ENCODE measurements at places on chromosomes 4 and X. TPM values are rescaled to one million over a fixed set of nuclear protein-coding genes. Genes with fewer than 3 reads are reported as not detected.

The NKX3-2 gene
- 4.0 TPM for total RNA-seq

The FOXR2 gene
- not detected for total RNA-seq

The SSX1 gene
- total RNA-seq: not detected

The GAGE13 gene
- total RNA-seq: not detected

The CHRDL1 gene
- 14.3 TPM for total RNA-seq

The CT45A1 gene
- total RNA-seq: not detected

The ARL9 gene
- 1.3 TPM for total RNA-seq

The KIAA0232 gene
- total RNA-seq: 41.7 TPM

The PAK3 gene
- total RNA-seq: 11.9 TPM

The SHROOM4 gene
- total RNA-seq: 7.2 TPM

The ZNF630 gene
- 2.1 TPM for total RNA-seq

The ENPEP gene
- 4.5 TPM for total RNA-seq

The FREM3 gene
- total RNA-seq: not detected

DNA sequence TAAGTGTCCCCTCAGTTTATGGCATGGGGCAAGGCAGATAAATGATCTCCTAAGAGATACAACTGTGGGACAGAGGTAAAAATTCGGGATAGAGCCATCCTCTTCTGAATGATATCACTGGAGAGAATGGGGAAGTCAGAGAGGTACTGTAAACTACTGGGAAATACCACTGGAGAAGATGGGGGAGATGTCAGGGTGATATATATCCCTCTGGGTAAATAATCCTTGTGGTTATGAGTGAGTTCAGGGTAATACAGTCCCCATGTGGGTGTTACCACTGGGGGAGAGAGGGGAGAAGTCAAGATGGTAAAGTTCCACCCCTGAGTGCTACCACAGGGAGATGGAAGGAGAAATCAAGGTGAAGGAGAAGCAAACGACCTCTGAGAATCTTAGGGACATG is 63.9 kb upstream of the ZNF81 start:
- peaks cover 12% of the 10 kb centered on the region for H3K27me3 ChIP-seq
- H3K36me3 ChIP-seq: peaks cover 6% of the 10 kb centered on the region
- no peak overlapping the region for H3K27ac ChIP-seq
- no peaks in the 10 kb centered on the region for H3K4me1 ChIP-seq

DNA sequence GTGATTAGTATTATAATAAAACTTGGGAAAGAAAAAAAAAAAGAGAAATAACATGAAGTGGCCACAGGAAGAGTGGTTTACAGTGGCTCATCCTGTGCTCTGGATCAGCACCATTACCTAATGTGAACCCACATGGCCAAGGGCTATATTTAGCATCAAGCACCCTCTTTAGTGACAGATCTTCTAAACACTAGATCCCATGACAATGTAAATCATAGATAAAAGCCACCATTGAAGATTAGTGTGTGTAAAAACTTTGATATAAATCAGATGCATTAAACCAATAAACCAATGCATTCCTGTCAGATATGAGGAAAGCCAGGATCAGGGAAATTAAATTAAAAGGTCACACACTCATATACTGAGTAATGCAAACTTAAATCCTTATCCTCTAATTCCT is 400.6 kb upstream of the MAGEB18 start:
- no peak overlapping the region for H3K27ac ChIP-seq
- no peak overlapping the region for H3K4me3 ChIP-seq
- no peak for DNase-seq
- no peaks in the 10 kb centered on the region for H3K36me3 ChIP-seq
- H3K4me1 ChIP-seq: no peaks in the 10 kb centered on the region

- H3K4me3 ChIP-seq: no peak overlapping the region
- no peak overlapping the region for H3K27ac ChIP-seq
- no peaks in the 10 kb centered on the region for H3K36me3 ChIP-seq
- H3K27me3 ChIP-seq: peaks cover 9% of the 10 kb centered on the region
- DNase-seq: no peak
Measured at GRCh38 chrX:153510383-153510782, 7.1 kb upstream of the ATP2B3 start.

- no peak for DNase-seq
- H3K27me3 ChIP-seq: peaks cover 25% of the 10 kb centered on the region
- no peaks in the 10 kb centered on the region for H3K4me1 ChIP-seq
Measured at GRCh38 chr4:8939840-8940742, 68.5 kb upstream of the HMX1 start.

GRCh38 chrX:129695937-129696336 is 41.2 kb upstream of the APLN start:
- H3K4me3 ChIP-seq: no peak overlapping the region
- no peaks in the 10 kb centered on the region for H3K27me3 ChIP-seq
- no peak overlapping the region for H3K27ac ChIP-seq
- no peaks in the 10 kb centered on the region for H3K36me3 ChIP-seq
- DNase-seq: no peak

DNA sequence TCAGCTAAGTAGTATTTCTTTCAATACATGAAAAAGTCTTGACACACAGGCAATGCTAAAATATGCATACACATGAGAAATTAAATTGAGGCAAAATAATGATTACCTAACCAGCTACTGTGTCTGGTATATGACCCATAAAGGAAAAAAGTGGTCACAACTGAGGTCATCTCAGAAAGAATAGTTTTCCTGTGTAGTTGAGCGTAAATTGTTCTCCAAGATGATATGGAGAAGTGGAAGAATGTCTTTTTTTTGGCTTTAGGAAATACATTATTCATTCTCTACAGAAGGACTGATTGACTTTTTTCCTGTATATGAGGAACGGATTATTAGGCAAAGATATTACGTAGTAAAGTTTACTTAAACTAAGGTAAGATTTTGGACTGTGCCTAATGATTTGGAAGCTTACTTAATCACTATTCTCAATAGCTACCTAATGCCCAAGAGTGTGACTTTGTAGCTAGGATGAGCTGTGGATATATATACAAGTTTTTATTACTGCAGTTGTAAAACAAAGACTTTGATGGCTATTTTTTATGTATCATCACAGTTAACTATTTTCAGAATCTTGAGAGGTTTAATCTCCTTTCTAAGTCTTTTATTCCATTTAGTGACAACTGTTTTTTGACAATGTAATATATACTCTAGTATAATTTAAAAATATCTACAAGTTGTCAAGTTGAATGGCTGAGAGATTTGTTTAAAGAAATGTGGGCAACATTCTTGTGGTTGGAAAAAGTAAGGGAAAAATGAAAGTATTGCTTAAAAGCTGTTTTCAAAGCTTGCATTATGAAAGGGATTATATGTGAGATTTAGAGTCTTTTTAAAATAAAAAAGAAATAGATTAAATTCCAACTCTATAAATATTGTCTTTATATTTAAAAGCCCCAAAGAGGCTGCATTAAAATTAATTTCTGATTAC is 100.2 kb downstream of the PDLIM5 start:
- no peaks in the 10 kb centered on the region for H3K27me3 ChIP-seq
- no peak overlapping the region for H3K27ac ChIP-seq
- DNase-seq: no peak
- no peak overlapping the region for H3K4me3 ChIP-seq
- H3K4me1 ChIP-seq: peaks cover 4% of the 10 kb centered on the region

DNA sequence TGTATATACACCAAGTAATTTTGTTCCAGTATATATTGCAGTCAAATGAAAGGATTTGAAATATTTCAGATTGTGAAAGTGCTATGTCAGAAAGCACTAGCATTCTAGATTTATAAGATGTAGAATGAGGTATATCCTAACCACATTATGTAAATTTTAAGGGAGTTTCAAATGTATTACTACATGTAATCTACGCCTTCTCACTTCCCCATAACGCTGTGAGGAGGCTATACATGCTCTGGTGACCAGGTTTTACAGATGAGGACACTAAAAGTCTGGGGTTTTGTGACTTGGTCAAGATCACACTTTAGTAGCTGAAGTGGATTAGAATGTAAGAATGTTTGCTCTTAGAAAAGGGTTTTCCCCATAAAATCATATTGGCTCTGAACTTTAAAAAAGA is 8.1 kb downstream of the ENPEP start:
- H3K4me1 ChIP-seq: peaks cover 10% of the 10 kb centered on the region
- H3K27me3 ChIP-seq: no peaks in the 10 kb centered on the region
- H3K27ac ChIP-seq: no peak overlapping the region
- no peak for DNase-seq
- H3K4me3 ChIP-seq: no peak overlapping the region

GRCh38 chr4:27101126-27101525 is 240.5 kb downstream of the STIM2 start:
- H3K4me3 ChIP-seq: no peak overlapping the region
- no peaks in the 10 kb centered on the region for H3K27me3 ChIP-seq
- DNase-seq: no peak

- no peaks in the 10 kb centered on the region for H3K36me3 ChIP-seq
- no peak overlapping the region for H3K27ac ChIP-seq
- DNase-seq: no peak
Measured at GRCh38 chr4:37066159-37066558, 178.4 kb upstream of the NWD2 start.

DNA sequence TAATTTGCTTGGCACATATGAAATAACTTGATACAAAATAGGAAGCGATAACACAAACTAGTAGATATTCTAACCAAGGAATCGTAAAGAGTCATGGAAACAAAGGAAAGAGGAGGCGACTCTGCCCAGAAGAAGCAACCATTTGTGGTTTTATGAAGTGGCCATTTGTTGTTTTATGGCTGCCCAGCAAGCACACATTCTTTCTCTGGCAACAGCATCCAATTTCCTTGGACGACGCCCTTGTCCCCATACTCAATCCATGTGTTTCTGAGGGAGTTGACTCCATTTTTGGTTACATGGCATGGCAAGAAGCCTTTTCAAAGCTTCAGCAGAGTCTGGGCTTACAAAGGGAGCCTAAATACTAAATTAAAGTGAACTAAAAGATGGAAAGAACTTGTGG is 295.1 kb downstream of the INPP4B start:
- no peak overlapping the region for H3K27ac ChIP-seq
- no peak for DNase-seq
- H3K4me3 ChIP-seq: no peak overlapping the region
- H3K27me3 ChIP-seq: no peaks in the 10 kb centered on the region

GRCh38 chr4:814312-814850 is 11.5 kb downstream of the CPLX1 start:
- no peak overlapping the region for H3K27ac ChIP-seq
- no peaks in the 10 kb centered on the region for H3K36me3 ChIP-seq
- DNase-seq: no peak
- no peaks in the 10 kb centered on the region for H3K4me1 ChIP-seq

- peaks cover 39% of the 10 kb centered on the region for H3K4me1 ChIP-seq
- H3K27ac ChIP-seq: peak overlapping the region; percentile 99
- peak overlapping the region; percentile 97 for H3K4me3 ChIP-seq
- no peak for DNase-seq
- no peaks in the 10 kb centered on the region for H3K27me3 ChIP-seq
Measured at GRCh38 chr4:121800638-121800960, 524 bp upstream of the EXOSC9 start.

- H3K27me3 ChIP-seq: peaks cover 16% of the 10 kb centered on the region
- no peak for DNase-seq
Measured at GRCh38 chrX:20527558-20528011, 260.9 kb upstream of the RPS6KA3 start.

- H3K36me3 ChIP-seq: no peaks in the 10 kb centered on the region
- no peak for DNase-seq
- no peak overlapping the region for H3K27ac ChIP-seq
- H3K4me1 ChIP-seq: peaks cover 30% of the 10 kb centered on the region
Measured at GRCh38 chr4:123943976-123944375, 547.4 kb downstream of the SPRY1 start.

GRCh38 chr4:13881892-13882291 is 254.4 kb upstream of the BOD1L1 start:
- no peak overlapping the region for H3K27ac ChIP-seq
- H3K4me1 ChIP-seq: no peaks in the 10 kb centered on the region
- DNase-seq: no peak
- H3K27me3 ChIP-seq: no peaks in the 10 kb centered on the region
- H3K4me3 ChIP-seq: no peak overlapping the region

- no peak within 1 kb of the TSS for H3K27ac ChIP-seq
- no peaks in the 10 kb centered on the region for H3K36me3 ChIP-seq
- H3K4me1 ChIP-seq: peaks cover 10% of the 10 kb centered on the region
- H3K27me3 ChIP-seq: peaks cover 29% of the 10 kb centered on the region
- H3K4me3 ChIP-seq: no peak within 1 kb of the TSS
Measured at GRCh38 chr4:8269535-8270417, at the start of gene HTRA3. Gene HTRA3 (plus strand): TSS chr4:8269754. CDS start chr4:8269969, 215 bp downstream.

GRCh38 chrX:46257451-46257879 is 287.8 kb downstream of the ZNF674 start:
- no peaks in the 10 kb centered on the region for H3K36me3 ChIP-seq
- H3K27me3 ChIP-seq: no peaks in the 10 kb centered on the region
- DNase-seq: no peak
- no peak overlapping the region for H3K4me3 ChIP-seq

DNA sequence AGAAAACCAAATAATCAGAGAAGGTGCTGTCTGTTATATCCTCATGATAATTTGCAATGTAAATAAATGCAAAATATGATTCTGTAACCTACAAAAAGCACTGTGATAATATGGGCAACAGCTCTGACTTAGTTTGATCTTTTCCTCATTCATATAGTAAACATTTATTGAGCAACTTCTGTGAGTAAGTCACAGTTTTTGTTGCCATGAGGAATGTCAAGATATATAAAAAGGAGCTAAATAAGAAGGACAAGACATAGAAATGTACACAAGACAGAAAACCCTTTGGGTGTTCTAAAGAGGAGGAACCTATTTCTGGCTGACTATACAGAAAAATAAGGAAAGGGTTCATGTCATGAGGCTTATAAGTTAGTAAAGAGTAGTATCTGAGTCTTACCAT is 44.3 kb downstream of the ARSJ start:
- no peak for DNase-seq
- no peaks in the 10 kb centered on the region for H3K36me3 ChIP-seq
- no peak overlapping the region for H3K4me3 ChIP-seq
- H3K27ac ChIP-seq: no peak overlapping the region
- no peaks in the 10 kb centered on the region for H3K27me3 ChIP-seq

- no peak overlapping the region for H3K4me3 ChIP-seq
- peaks cover 8% of the 10 kb centered on the region for H3K4me1 ChIP-seq
- H3K36me3 ChIP-seq: no peaks in the 10 kb centered on the region
- H3K27ac ChIP-seq: no peak overlapping the region
Measured at GRCh38 chr4:76090241-76090691, 15.8 kb downstream of the ART3 start.

GRCh38 chr4:60173103-60173502 is 1027.0 kb upstream of the ADGRL3 start:
- DNase-seq: no peak
- H3K27ac ChIP-seq: no peak overlapping the region
- H3K27me3 ChIP-seq: no peaks in the 10 kb centered on the region
- H3K36me3 ChIP-seq: no peaks in the 10 kb centered on the region
- H3K4me1 ChIP-seq: no peaks in the 10 kb centered on the region

GRCh38 chr4:162557516-162558106 is 393.8 kb upstream of the FSTL5 start:
- no peak overlapping the region for H3K27ac ChIP-seq
- H3K4me1 ChIP-seq: no peaks in the 10 kb centered on the region
- peaks cover 3% of the 10 kb centered on the region for H3K36me3 ChIP-seq
- no peaks in the 10 kb centered on the region for H3K27me3 ChIP-seq

- H3K4me3 ChIP-seq: peak overlapping the region; percentile 90
- H3K27me3 ChIP-seq: peaks cover 11% of the 10 kb centered on the region
- no peaks in the 10 kb centered on the region for H3K36me3 ChIP-seq
- H3K27ac ChIP-seq: peak overlapping the region; percentile 78
- peak; percentile 48 for DNase-seq
Measured at GRCh38 chr4:121156822-121157769, 7.0 kb downstream of the TNIP3 start.

- no peaks in the 10 kb centered on the region for H3K36me3 ChIP-seq
- no peak overlapping the region for H3K27ac ChIP-seq
- H3K4me3 ChIP-seq: no peak overlapping the region
- DNase-seq: no peak
- H3K4me1 ChIP-seq: no peaks in the 10 kb centered on the region
Measured at GRCh38 chr4:124890522-124890921, 178.0 kb upstream of the ANKRD50 start.

GRCh38 chr4:82284858-82285805 is 88.7 kb downstream of the HNRNPD start:
- peak overlapping the region; percentile 13 for H3K27ac ChIP-seq
- peaks cover 40% of the 10 kb centered on the region for H3K27me3 ChIP-seq
- H3K36me3 ChIP-seq: no peaks in the 10 kb centered on the region
- peak; percentile 99 for DNase-seq
- peak overlapping the region; percentile 77 for H3K4me3 ChIP-seq
